CD4-positive, alpha-beta T cell treated with Interleukin-2 at 100 ng/mL for 4 hours (primary cell): ENCODE measurements at places on chromosomes 4 and X.

DNA sequence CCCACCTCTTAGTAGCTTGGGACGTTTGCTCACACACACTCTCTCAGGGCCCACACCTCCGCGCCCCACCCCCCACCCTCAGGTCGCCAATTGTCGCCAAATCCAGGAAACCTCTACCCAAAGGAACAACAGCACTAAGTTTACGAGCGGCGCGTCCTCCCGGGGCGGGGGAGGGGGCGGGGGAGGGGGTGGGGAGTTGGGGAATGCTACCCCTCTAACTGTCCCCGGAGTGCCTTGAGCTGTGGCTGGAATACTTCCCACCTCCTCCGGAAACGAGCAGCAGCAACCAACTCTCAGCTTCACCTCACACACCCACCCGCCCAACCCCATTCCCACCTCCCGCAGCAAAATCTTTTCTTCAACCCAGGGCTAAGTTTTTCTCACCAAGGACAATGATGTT, 135.6 kb upstream of the ZIC3 start:
- DNase-seq: no peak

GRCh38 chr4:86981789-86982188, 47.0 kb downstream of the AFF1 start:
- peak; percentile 18 for DNase-seq

- no peak for DNase-seq
Measured at GRCh38 chr4:51884055-51884454, 41.1 kb downstream of the DCUN1D4 start.

GRCh38 chr4:56828784-56829535, 7.5 kb upstream of the SPINK2 start:
- DNase-seq: no peak

GRCh38 chr4:175639346-175639745, 172.7 kb downstream of the GPM6A start:
- DNase-seq: no peak

- DNase-seq: no peak
Measured at GRCh38 chr4:17475481-17475880, 36.4 kb downstream of the QDPR start.
